ENCODE measurements at places on chromosomes 16 and 17.

GRCh38 chr16:85018529-85019236 is 7.3 kb upstream of the ZDHHC7 start:
- DNase-seq = no peak

GRCh38 chr17:44473367-44473766 is 29.8 kb downstream of the GPATCH8 start:
- DNase-seq = no peak

DNA sequence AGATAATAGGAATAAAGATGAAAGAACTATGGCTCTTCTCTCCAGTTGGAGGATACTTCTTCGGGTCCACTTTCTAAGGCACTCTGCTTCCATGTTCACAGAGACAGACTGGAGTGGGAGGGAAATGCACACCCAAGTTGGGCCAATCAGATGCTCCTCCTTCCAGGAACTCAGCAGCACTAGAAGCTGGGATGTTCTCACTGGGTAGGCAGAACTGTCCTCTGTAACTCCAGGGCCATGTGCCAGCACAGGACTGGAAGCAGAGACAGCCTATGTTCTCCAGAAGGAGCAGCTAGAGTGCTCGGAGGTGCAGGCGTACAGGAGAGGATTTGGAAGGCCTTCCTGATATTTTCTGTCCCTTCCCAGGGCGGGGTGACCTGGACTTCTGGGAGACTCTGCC is 49.9 kb upstream of the SREBF1 start:
- DNase-seq = no peak

DNA sequence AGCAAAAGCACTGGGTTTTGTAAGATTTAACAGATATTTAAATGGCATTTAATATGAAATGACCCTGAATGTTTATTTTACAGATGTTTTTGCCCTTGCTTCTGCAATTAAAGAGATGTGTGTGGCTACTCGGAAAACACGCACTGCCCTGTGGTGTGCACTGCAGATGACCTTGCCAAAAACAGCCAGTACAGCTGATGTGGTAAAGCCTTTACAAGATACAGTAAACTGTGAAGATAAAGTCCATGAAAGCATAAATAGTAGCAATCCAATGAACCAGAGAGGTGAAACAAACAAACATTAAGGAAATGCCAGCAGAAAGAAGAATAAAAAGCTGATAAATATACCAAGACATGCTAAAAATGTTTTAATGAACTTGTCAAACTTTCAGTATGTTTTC is 15.7 kb downstream of the CCDC43 start:
- no peak for DNase-seq

DNA sequence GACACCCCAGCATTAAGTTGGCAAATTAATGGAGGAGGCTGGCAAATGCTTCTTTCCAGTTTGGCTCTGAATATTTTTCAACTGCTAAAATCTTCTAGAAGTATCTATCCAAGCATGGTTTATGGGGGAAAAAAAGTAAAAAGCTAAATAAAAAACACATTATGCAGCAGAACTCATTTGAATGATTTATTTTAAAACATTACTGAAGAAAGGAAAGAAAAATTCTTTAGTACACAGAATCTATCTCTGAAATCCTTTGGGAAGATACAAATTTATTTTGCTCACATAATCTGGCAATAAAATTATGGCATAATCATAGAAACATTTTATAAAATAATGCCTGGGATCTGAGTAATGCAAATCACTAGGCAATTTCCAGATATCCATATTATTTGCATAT is 328.1 kb upstream of the MON1B start:
- DNase-seq = no peak

- DNase-seq = no peak
Observed at GRCh38 chr16:5001571-5001970, 32.2 kb downstream of the NAGPA start.

DNA sequence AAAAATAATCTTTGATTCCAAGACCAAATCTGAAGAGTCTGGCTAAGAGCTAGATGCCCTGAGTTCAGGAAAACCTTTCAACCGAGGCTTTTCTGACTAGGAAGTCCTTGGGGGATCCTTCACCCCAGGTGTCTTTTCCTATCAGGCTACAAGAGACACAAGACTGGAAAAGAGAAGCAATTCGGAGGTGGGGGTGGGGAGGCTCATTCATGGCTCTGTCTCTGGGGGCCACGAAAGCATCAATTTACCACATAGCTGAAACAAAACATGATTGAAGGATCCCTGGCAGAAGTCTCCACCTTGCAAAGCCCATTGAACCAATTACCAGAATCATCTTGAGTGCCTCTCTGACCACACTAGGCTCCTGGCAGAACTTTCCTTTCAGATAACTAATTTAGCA is 239.8 kb upstream of the SALL1 start:
- DNase-seq = no peak

GRCh38 chr17:75642182-75642783 is 9.0 kb downstream of the SMIM5 start:
- DNase-seq = no peak

- DNase-seq = no peak
Observed at GRCh38 chr17:46795379-46795952, 23.0 kb downstream of the WNT3 start.

GRCh38 chr16:24850289-24850938 is 4.7 kb downstream of the SLC5A11 start:
- DNase-seq = no peak

DNA sequence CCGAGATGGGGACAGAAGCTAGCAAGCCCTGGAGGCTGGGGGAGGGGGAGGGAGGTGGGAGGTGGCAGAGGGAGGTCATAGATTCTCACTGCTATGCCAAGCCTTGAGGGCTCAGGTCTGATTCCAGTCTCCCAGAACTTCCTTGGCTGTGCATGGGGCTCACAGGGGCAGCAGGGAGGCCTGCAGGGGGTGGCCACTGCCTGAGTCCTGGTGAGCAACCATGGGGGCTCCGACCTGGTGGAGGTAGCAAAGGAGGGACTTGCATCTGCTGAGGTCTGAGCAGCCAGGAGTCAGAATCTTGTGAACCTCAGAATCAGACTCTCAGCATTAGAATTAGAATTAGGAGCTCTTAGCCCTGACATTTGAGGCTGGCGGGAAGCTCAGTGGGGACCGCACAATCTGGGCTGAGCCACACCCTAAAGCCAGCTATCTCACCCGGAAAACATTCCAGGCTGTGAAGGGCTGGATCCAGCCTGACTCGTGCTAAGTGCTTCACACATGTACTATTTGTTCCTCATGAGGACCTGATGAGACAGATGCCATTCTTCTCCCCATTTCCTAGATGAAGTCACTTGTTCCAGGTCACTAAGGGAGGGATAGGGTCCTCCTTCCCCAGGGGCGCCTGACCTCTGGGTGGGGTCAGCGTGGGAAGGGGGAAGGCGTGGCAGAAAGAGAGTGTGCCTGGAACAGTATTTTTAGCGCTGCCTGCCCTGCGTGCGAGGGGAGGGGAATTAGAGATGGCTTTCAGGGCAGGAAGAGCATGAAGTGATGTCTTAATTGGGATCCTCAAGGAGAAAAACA is 17.3 kb upstream of the KCNJ12 start:
- DNase-seq = no peak

GRCh38 chr17:39777534-39778365 is 40.0 kb downstream of the GRB7 start:
- no peak for DNase-seq

- no peak for DNase-seq
Observed at GRCh38 chr16:77307426-77308162, 108.4 kb downstream of the SYCE1L start.

- DNase-seq = no peak
Observed at GRCh38 chr17:33802349-33803198, 452.5 kb upstream of the CCL2 start.

DNA sequence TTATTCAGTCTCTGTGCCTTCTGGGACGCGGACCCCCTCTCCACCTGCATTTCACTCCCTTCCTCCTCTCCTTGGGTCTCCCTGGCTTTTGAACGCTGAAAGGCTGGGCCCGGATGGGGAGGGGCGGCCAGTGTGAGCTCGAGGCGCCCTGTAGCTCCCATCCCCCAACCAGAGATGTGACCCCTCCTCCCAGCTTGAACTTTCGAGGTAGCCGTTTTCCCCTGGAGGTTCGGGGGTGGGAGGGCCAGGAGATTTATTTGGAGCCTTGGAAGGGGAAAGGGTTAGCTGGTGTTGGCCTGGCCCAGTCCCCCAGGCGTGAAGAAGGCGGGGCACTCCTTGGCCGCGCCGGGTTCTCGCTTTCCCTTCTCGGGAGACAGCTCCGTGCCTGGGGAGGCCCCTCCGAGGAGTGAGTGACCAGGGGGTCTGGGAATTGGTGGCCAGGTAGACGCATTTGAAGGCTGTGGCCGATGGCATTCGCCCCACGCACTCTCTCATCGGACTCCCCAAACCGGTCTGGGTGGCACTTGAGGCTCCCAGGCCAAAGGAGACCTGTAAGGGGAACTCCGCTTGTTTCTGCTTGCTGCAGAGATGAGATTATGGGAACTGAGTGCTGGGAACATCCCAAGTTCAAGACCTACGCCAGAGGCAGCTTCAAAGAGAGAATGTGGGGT is 942 bp downstream of the LDAF1 start:
- no peak for DNase-seq

DNA sequence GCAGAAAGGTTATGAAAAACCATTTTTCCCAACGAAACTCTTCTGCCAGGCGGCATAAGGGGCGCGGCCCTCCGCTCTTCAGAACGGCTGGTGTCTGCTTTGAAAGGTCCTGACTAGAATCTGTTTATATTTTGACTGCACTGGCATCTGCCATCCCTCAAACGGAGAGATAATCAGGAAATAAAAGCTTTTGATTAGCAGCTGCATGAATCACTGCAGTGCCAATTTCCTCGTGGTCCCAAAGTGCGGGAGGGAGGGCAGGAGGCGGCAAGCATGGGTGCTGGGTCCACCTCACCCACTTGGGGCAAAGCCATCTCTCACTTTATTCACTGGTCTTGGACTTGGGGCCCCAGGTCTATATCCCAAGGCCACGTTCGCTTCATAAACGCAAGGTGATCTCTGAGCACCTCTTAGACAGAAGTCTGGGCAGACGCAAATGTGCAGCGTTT is 49.7 kb downstream of the TBC1D16 start:
- no peak for DNase-seq

GRCh38 chr16:53936052-53936451 is 232.1 kb downstream of the FTO start:
- no peak for DNase-seq

DNA sequence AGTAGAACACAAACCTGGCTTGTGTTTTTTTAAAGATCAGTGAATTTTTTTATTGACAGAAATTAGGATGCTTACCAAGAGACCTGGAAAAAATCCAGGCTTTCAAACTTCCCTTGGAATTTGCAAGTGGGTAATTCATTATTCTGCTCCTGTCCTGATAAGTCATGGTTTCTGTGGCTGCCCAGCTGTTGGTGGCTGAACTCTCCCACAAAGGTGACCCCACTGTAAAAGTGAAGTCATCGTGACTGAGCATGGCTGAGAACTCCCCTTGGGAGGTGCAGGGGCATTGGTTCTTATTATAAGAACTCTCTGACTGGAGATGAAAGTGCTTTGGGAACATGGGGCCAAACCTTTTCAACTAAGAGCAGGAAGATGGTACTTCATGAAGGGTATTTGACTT is 46.6 kb upstream of the TANC2 start:
- no peak for DNase-seq

- no peak for DNase-seq
Observed at GRCh38 chr16:50771366-50771765, 29.5 kb downstream of the CYLD start.

- no peak for DNase-seq
Observed at GRCh38 chr16:14398014-14398717, 231.9 kb downstream of the PARN start.

GRCh38 chr17:42908872-42909700 is 8.5 kb downstream of the G6PC1 start:
- DNase-seq = no peak

- DNase-seq = no peak
Observed at GRCh38 chr17:13346996-13347762, 254.6 kb downstream of the HS3ST3A1 start.

- DNase-seq = no peak
Observed at GRCh38 chr17:49699966-49700575, 7.7 kb downstream of the SLC35B1 start.

DNA sequence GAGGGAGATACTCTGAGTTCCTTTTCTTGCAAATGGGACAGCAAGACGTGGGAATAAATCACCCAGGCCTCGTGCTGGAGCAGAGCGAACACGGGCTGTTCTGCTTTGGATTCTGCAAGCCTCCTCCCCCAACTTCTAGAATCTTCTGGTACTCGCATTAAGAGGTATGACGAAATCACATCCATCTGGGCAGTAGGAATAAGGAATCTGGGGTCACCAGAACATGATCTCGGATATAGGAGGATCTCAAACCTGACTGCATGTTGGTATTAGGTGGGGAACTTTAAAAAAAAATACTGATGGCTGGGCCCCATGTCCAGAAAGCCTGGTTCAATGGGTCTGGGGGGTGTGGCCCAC is 49.8 kb upstream of the USP7 start:
- no peak for DNase-seq

DNA sequence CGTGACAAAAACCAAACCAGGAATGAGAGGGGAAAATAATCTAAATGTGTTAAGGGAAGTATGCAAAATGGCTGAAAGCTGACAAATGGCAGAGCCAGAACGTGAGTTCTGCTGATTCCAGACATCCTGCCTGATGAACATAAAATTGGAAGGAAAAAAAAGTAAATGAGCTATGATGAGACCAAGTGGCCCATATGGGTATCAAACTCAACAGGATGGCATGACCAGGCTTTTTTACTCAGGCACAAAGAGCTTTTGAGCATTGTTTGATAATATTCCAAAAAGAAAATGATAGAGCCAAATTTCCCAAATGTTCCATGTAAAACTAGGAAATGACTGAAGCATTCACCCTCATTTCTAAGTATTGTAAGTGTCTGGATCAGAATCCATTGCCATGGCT is 449.2 kb downstream of the CDH13 start:
- no peak for DNase-seq

DNA sequence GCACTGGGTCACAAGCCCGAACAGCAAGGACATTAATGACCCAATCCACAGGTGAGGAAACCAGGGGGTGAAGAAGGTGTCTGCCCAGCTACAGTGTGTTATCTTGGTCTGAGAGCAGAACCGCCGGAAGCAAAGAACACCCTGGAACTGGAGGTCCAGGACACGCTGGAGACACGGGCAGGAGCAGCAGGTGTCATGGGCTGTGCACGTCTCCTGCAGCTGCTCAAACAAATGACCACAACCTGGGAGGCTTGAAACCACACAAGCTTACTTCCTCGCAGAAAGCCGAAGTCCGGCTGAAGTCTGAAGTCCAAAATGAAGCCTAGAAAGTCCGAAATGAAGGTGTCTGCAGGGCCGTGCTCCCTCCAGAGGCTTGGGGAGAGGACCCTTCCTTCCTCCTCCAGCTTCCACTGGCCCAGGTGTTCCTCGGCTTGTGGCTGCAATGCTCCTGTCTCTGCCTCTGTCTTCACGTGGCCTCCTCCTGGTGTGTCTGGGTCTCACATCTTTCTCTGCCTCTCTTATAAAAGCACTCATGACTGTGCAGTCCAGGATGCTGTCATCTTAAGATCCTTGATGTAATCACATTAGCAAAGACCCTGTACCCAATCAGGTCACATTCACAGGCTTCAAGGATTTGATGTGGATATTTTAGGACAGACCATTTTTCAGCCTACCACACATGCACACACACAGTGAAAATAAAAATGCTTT is 351.2 kb downstream of the C16orf95 start:
- DNase-seq = no peak
